ENCODE measurements at places on chromosomes 12 and 14.

DNA sequence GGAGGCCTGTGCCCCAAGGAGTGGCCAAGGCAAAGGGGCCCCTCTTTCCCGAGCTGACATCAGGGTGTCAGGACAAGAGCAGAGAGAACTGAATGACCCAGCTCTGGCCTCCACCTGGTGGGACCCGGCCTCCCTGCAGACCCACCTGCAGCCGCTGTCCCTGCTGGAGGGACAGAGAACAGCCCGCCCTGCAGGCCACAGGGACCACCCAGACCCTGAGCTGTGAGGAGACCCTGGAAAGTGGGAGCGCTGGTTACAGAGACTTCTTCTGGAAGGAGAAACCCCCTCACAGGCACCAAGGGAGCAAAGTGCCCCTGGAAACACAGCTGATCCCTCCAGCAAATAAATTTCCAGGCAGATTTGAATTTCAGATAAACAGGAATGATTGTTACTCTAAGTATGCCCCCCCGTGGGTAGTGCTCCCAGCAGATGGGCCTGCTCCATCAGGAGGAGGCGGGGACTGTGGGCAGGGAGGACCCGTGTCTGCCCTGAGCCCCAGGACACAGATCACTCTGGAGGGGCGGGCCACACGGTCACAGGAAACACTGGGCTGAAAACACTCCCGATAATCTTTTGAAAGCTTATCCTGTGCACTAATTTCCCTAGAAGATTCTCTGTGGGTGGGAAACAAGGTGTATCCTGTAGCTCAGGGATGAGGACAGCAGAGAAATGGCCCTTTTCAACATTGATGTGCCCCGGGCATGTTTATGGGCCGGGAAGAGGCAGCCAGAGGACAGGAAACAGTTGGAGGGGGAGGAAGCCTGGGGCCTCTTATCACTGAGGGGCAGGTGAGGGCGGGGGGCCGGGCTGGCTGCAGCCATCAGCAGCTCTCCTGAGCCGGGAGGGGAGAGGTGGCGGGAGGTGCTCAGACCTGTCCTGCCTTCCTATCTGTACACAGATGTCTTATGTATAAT is 276.0 kb downstream of the ADGRD1 start:
- DNase-seq = peak; percentile 49

DNA sequence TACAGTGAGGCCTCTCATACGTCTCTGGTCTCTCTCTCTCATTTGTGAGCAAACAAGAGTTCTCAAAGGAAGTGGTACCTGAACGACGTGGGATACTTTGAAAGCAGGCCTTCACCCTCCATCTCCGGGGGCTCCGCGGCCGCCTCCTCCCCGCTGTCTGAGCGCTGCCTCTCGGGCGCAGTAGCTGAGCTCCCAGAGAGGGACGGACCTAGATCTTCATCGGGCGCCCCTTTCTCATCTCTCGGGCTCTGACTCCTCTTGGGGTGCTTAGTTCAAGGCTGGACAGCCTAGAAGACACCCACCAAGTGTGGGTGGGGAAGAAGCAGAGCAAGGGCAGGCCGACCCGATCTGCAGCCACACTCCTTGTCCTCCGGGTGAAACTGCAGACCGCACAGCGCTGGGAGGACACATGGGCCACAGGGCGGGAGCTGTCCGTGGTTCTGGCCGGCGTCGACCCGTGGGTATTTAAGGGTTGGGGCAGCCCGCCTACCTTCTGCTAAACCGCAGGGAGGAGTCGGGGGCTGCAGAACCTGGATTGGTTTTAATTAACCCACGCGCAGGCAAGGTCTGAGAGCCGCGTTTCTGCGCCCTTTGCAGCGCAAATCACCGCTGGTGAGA is 92.7 kb downstream of the PAH start:
- DNase-seq = peak; percentile 22

GRCh38 chr12:70920251-70920851 is at the start of gene PTPRR:
Gene PTPRR, minus strand, starts transcription at chr12:70920738. Its CDS starts 348 bp downstream, at chr12:70920390.
- no peak for DNase-seq

GRCh38 chr12:57918147-57918546 is 23.2 kb upstream of the ATP23 start:
- no peak for DNase-seq

GRCh38 chr12:93167841-93168492 is 209.8 kb upstream of the NUDT4 start:
- DNase-seq = no peak

GRCh38 chr14:51035611-51036192 is 59.2 kb downstream of the TRIM9 start:
- DNase-seq = no peak

GRCh38 chr12:40202095-40203059 is 22.4 kb upstream of the LRRK2 start:
- DNase-seq = no peak

DNA sequence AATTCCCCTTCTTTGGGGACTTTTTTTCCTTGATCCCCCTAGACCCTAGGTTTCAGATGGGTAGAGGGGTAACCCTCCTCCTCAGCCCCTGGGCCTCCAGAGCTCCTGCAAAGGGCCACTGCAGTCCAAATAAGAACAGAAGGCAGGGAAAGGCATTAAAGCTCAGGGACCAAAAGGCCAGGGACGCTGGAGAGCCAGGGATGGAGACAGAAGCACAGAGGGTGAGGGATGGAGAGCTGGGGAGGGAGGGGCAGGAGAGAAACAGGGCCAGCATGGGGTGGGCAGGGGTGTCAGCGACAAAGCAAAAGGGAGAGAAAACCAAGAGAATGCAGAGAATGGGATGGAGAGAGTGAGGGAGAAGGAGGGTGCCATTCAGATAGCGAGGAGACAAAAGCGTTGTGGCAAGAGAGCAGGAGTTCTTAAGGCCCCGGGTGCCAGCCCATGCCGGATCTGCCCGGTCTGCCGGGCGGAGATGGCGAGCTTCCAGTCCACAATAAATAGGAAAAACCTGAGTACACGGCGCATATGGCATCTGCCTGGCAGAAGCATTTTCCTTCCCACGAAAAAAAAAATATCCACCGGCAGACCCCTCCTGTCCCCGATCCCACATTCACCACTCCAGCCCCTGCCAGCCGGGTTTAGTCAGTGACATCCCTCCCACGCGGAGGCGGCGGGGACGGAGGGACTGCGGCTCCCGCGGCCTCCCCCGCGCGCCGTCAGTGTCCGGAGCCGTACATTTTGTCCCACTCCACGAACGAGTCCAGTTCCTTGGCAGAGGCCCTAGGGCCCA is 28.6 kb downstream of the FIGNL2 start:
- DNase-seq = peak; percentile 36

GRCh38 chr14:32192712-32193373 is 9.0 kb upstream of the RNU6-7 start:
- DNase-seq = no peak

DNA sequence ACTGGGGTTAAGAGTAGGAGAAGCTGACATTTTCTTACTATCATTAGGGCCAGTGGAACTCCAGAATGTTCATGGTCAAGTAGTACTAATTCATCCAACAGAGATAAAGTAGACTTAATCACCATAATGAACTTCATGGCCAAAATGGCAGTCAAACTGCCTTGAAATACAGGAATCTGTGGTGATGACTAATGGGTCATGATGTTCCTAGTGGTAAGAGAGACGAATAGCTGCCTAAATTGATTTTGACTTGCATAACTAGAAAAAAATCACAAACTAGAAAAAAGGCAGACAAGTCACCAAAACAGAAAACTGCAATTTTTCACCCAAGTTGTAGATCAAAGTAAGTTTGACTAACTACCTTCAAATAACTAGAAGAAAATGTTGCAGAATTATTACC is 138.5 kb downstream of the MGAT4C start:
- no peak for DNase-seq

- DNase-seq = no peak
These were observed 30.2 kb upstream of the DYRK2 start for GRCh38 chr12:67618303-67618702.

- DNase-seq = no peak
These were observed 656 bp upstream of the DTD2 start for GRCh38 chr14:31457665-31458659.

GRCh38 chr14:63725786-63726460 is 1.9 kb downstream of the SGPP1 start:
- DNase-seq = no peak

DNA sequence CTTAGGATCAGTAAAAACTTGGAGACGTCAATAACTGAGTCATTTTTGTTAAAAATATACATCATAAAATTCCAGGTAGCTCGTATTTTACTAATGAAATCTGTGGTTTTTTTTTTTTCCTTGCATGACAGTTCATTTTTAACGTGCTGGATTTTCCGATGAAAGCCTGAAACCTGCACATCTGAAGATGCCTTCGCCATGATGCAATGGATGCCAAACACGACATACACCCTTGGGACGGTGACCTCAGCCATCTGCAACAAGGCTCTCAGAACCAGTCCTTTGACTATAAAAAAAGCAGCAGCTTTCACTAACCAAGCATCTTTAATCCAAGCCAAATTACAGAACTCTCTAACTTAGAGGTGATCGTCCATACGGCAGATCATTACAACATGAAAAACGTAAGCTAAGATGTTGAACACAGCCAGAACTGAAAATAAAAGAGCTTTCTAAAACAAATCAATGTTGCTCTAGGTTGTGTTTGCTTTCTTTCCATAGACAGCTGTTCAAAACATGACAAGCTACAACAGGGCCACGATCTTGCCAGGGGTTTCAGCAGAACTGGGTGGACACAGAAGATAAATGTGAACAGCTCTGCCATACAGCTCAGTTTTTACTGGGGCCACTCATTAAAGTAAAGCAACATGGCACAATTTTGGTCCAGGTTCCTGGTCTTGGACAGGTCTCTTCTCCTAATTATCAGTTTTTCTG is 7.8 kb downstream of the NIN start:
- DNase-seq = peak; percentile 28

DNA sequence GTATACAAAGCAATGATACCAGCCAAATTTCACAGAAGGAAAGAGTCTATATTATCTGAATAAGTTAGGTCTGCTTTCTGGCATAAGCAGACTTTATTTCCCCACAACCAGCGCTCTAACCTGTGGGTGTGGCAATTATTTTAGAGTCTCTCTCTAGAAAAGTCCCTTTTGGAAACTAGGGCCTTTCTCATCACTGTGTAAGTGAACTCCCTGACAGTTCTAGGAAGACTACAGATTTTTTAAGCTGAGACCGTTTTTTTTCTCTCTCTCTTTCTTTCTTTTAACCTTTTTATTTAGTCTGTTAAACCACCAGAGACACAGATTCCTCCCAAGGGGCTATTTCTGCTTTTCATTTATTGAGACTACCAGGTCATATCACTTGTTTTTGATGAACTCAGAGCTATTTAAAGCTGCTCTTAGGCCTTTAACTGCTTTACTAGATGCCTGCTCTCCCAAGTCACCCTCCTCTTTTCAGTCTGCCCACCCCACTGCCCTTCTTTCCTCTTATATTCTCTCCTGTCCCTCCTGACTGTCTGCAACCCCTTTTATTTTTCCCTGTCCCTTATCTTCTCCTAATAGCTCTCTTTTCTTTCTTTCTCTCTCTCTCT is 69.2 kb upstream of the ARHGAP5 start:
- no peak for DNase-seq

DNA sequence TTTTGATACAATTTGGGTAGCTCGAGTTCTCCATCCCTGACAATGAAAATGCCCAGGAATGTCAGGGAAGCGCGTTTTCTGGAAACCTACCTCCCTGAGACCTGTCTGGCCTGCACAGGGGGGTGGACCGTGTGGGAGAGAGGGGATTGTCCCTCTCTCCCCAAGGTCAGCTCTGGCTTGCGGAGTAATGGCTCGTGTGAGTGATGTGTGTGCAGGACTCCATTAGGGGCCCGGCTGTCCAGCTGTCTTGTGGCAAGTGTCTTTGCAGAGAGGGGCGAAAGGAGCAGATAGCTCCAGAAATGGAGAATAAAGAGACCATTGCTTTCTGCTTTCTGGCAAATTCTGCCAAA is 215.3 kb downstream of the CHST11 start:
- DNase-seq = no peak

Measured in left ventricle myocardium inferior (tissue), 1 donor.